Gastroesophageal sphincter (tissue), 4 donors: ENCODE measurements at places on chromosomes 13 and 19. TPM values are rescaled to one million over a fixed set of nuclear protein-coding genes. Genes with fewer than 3 reads are reported as not detected.

DNA sequence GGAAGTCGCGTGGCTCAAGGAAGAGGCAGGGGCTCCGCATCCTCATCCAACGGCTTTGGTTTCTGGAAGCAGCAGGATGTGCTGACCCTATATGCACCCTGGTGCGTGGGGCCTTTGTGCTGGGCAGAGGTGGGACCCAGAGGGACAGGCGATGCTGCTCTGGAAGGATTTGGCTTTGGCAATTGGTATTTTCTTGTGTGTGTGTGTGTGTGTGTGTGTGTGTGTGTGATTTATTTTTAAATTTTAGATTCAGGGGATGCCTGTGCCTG, 321.9 kb upstream of the ZNF507 start:
- no peak for ATAC-seq

- peak; percentile 0 for ATAC-seq
Measured at GRCh38 chr19:2476451-2477140, 669 bp downstream of the GADD45B start.

GRCh38 chr19:45440259-45440638, 16.5 kb upstream of the ERCC1 start:
- ATAC-seq = no peak

GRCh38 chr19:42295831-42296525, 6.0 kb upstream of the PRR19 start:
- ATAC-seq = peak; percentile 74

DNA sequence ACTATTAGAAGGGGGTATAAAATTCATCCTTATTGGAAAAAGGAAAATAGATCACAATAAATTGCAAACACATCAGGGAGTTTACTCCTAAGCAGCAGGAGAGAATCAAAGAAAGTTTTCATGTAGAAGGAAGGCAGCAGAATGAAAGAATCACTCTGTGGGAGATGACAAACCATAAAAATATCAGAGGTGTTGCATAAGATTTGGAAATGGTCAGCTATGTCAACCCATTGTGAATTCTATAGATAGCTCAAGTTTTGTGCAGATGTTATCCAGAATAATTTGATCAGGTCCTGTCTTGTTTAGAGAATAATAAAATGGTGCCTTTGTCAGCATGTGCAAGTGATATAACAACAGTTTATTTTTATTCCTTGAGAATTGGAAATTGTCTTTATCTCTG, 622.4 kb downstream of the DCT start:
- no peak for ATAC-seq

GRCh38 chr13:89382981-89383380, 1711.8 kb downstream of the SLITRK5 start:
- ATAC-seq = no peak

DNA sequence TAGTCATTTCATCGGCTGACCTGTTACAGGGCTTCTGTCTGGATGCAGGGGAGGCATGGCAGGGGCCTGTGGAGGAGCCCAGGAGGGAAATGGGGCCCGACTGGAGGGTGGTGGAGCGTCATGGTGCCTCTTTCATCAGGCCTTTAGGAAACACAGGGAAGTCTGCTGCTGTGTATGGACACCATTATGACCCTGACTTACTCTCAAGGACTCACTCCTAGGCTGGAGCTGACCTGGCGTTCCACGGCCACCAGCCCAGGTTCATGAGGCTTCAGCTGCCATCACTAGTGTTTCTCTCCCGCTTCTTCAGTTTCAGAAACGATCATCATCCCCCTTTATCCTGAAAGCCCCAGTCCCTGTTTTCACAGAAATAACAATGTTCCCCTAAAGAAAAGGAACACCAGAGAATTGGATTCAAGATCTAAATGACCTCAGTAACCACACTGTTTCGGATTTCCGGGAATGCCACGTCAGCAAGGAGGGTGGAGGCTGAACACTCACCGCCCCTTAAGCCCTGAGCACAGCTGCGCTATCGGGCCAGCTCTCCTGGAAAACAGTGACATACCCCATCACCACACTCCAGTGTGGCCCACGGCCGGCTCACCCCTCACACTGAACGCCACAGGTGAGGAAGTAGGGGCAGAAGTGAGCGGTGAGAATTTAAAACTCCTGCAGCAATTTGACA, 67.6 kb downstream of the SOX1 start:
- no peak for ATAC-seq

- ATAC-seq = no peak
Measured at GRCh38 chr19:28999724-29000433, 213.1 kb downstream of the UQCRFS1 start.

GRCh38 chr19:13133241-13133870, 15.3 kb downstream of the NACC1 start:
- no peak for ATAC-seq

GRCh38 chr19:57075801-57076492, 43.8 kb upstream of the USP29 start:
- ATAC-seq = no peak

GRCh38 chr13:46332772-46333171, 54.3 kb downstream of the RUBCNL start:
- ATAC-seq = no peak

- ATAC-seq = no peak
Measured at GRCh38 chr19:41192574-41193429, at the start of gene CYP2S1. CYP2S1 (plus strand) TSS chr19:41193219; CDS start chr19:41193265, 46 bp downstream.

Gene RNF17
- total RNA-seq = not detected

Gene GIPC3
- total RNA-seq = 2.5 TPM
